ENCODE measurements at places on chromosomes 11 and 22.

DNA sequence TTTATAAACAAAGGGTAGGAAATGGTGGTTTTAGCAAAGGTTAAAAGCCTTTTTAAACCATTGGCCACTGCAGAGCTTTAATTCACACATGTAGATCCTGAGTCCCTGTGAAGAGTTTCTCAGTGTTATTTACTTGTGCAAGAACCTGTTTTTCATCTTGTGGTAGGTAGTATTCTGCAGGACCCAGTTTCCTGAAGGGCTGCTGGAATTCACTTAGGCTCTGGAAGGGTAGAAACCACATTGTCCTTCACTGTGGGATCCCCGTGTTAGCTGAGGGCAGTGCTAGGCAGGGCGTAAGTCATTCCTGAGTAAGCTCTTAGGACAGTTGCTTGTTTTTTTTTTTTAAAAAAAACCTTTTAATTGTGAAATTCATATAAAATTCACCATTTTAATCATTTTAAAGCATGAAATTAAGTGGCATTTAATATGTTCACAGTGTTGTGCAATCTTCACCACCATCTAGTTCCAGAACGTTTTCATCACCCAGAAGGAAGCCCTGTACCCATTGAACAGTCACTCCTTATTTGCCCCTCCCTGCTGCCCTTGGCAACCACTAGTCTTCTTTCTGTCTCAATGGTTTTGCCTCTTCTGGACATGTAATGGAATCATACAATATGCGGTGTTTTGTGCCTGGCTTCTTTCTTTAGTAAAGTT is 77.7 kb downstream of the C22orf31 start:
- DNase-seq = no peak

DNA sequence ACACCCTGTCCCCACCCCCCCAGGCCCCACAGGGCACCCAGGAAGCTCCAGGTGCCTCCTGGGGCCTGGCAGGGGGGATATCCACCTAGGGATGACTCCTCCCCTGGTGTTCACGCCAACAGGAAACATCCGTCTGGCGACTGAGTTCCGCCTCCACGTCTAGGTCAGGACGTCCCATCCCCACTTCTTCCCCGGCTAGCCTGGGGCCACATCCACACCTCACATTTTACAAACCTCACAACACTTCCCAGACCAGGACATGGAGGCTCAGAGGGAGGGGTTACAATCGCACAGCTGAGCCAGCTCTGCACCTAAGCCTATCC is 21.0 kb downstream of the MAFF start:
- no peak for DNase-seq

- DNase-seq = peak; percentile 87
Observed at GRCh38 chr11:118051611-118052461, 25.0 kb upstream of the TMPRSS4 start.

DNA sequence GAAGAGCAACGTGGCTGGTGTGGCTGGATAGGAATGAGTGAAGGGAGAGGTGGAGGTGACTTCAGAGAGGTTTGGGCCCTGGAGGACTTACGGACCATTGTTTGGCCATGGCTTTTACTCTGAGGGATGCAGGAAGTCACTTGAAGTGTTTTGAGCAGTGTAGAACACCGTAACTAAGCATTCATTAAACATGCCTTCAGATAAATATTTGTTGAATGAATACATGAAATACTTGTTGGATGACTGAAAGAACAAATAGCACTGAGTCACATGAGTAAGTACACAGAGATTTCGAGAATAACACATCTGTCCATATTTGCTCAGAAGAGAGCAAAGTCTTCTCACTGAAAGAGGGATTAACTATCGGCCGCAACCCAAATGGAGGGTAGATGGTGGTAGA is 182.7 kb upstream of the SNX19 start:
- DNase-seq = no peak

DNA sequence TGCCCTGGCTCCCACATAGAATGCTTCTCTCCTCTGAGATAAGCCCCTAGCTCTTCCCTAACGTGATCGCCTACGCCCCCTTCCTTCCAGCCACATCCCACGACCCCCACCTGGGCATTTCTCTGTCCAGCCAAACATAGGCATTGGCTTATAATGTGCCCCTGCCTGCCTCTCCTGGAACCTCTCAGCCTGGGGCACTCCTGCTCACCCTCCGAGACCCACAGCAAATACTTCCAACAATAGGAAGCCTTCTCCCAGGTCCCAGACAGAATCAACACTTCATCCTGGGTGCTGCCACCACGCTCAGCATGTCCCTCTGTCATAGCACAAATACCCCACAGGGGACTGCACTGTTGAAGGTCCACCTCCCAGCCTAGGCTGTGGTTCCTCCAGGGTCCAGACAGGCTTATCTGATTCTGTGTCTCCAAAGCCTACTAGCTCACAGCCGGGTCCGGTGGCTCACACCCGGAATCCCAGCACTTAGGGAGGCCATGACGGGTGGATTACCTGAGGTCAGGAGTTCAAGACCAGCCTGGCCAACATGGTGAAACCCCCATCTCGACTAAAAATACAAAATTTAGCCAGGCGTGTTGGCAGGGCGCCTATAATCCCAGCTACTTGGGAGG is 24.2 kb upstream of the TMPRSS4 start:
- no peak for DNase-seq

Data from activated CD8-positive, alpha-beta memory T cell treated with anti-CD3 and anti-CD28 coated beads, Interleukin-2, amount 10 ng/mL, durations not matched to agents 7 days and 5 days (primary cell).